HT1080 (cell line): ENCODE measurements at places on chromosomes 3 and 15. TPM values are rescaled to one million over a fixed set of nuclear protein-coding genes. Genes with fewer than 3 reads are reported as not detected.

DNA sequence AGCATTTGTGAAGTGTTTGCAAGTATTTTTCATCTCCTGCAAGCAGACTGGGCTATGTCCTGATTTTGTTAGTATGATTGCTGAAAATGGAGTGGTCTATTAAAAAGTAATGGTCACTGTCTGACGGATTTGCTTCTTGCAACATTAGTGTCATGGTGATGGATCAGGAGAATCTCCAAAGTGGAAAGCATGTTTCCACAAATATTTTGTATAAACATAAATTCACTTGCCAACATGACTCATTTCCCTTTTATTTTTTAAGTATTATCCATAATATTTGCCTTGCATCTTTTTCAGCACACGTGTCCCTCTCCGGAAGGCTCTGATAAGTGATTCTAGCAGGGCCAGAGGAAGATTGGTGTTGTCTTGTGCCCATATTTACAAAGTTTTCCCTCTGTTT lies 27.4 kb upstream of the CACNA2D3 start:
- no peak for DNase-seq

DNA sequence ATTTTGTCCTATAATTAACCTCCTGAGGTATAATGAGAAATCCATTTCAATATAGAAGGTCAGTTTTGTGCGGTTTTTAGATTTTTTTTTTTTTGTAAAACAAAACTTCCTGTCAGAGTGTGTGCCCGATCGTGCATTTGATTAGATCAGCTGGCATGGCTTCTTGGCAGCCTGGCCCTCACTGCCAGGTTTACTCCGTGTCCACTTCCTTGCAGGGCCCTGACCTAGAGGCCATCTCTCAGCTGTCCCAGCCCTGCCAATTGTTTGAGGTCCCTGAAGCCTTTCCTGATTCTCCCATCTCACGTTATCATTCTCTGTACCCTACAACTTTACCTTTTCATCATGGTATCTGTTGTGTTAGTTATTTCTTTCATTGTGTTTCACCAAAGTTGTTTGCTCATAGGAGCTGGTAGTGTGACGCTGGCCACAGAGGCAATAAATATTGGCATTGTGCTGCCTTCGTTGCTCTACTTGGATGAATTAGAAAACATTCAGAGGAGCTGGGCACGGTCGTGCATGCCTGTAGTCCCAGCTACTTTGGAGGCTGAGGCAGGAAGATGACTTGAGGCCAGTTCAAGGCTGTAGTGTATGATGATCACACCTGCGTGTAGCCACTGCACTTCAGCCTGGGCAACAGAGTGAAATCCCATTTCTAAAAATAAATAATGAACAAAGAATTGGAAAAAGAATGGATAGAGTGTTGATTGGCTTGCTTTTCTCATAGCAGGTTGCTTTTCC lies 202.0 kb downstream of the GHSR start:
- DNase-seq, result no peak

- no peak for DNase-seq
Measured at GRCh38 chr15:96737408-96737807, 406.9 kb downstream of the NR2F2 start.

DNA sequence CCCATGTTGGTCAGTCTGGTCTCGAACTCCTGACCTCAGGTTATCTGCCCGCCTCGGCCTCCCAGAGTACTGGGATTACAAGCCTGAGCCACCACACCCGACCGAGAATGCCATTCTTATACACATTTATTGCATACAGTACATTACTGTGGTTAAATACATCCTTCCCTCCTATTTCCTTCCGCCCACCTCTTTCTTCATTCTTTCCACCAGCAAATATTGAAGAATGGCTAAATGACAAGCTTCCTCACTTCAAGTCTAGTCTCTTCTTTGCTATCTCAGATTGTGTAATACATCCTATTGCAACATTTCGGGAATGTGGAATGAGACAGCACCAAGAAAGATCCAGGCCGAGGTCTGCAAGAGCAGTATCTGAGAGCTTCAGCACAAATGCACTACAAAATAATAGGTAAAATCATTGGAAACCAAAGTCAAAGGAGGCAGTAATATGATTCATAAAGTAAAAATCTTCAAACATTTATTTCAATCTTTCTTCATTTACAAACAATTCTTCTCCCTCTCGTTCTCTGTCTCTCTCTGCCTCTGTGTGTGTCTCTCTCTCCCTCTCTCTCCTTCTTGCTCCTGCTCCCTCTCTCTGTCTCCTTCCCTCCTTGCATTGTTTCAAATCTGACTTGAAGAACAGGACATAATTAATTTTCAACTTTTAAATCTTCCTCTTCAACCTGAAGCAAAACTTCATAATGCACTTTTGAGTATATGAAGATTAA lies 94.7 kb upstream of the TGFBR2 start:
- peak; percentile 94 for DNase-seq

DNA sequence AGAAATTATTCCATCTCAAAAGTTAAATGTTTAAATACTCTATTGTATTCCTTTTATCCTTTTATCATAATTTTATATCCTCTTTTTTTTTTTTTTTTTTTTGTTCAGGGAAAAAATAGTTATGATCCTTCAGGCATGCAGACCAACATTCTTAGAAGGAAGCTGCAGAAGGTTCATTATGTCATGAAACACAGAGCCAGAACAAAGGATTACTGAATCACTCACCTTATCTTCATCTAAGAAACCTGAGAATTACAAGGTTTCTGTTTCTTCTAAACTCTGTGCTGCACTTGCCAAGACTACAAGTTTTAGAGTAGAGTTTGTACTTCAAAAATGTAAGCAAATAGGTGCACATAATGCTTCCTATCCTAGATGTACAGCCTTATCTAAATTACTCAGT lies 3.3 kb downstream of the PLCH1 start:
- no peak for DNase-seq

DNA sequence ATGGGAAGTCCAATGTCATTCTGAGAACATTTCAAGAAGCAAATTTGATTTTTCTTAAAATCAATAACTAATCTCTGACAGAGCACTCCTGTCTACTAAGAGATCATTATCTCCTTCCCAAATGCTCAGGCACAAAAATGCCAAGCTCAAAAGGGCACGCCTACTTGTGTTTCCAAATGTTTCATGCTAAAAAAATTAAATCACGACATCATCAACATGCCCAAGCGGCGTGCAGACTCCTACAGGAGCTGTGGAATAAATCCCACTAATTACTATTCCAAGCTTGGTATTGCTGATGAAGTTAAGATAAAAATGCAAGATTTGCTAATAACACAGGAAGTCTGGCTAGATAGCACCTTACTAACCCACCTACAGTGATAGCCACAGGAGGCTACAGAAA lies 140.8 kb downstream of the OSBPL10 start:
- DNase-seq, result no peak

GRCh38 chr3:45180899-45181298 lies 34.7 kb upstream of the CDCP1 start:
- no peak for DNase-seq

- DNase-seq, result no peak
Measured at GRCh38 chr3:157427901-157428300, 8.7 kb upstream of the PTX3 start.

Gene COL6A5
- total RNA-seq, result 0.17 and 0.26 TPM in 2 replicates

- no peak for DNase-seq
Measured at GRCh38 chr15:34332553-34333120, 4.9 kb downstream of the SLC12A6 start.
